Femur (tissue), 1 donor: ENCODE measurements at places on chromosomes 6 and 20.

GRCh38 chr6:66555082-66555481 is 848.1 kb upstream of the EYS start:
- DNase-seq: no peak

GRCh38 chr6:150290429-150290828 is 78.4 kb upstream of the IYD start:
- no peak for DNase-seq

GRCh38 chr6:25659633-25660368 is 7.8 kb downstream of the SCGN start:
- no peak for DNase-seq

GRCh38 chr6:156949376-156949775 is 172.2 kb downstream of the ARID1B start:
- no peak for DNase-seq

DNA sequence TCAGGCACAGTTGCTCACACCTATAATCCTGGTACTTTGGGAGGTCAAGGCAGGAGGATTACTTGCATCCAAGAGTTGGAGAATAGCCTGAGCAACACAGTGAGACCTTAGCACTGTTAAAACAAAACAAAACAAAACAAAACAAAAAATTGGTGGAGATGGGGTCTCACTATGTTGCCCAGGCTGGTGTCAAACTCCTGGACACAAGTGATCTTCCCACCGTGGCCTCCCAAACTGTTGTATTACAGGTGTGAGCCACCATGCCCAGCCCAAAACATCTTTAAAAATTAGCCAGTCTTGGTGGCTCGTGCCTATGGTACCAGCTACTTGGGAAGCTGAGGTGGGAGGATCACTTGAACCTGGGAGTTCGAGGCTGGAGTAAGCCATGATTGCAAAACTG is 120.2 kb downstream of the GMDS start:
- DNase-seq: no peak

DNA sequence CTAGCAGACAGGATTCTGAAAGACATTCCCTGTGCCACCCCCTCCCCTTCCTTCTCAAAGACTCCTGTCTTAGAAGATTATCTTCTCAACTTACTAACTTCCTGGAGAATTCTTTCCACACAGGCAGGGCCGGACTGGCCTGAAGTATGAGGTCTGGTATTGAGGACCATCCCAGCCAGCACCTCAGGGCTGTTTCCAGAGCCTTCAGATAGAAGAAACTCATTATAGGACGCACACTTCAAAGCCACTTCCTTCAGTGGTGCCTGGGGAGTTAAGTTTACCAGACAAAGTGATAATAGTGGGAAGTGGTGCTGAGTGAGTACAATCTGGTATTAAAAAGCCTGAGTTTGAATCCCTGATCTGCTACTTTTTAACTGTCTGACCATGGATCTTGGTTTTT is 15.6 kb downstream of the KCNS1 start:
- DNase-seq: no peak

DNA sequence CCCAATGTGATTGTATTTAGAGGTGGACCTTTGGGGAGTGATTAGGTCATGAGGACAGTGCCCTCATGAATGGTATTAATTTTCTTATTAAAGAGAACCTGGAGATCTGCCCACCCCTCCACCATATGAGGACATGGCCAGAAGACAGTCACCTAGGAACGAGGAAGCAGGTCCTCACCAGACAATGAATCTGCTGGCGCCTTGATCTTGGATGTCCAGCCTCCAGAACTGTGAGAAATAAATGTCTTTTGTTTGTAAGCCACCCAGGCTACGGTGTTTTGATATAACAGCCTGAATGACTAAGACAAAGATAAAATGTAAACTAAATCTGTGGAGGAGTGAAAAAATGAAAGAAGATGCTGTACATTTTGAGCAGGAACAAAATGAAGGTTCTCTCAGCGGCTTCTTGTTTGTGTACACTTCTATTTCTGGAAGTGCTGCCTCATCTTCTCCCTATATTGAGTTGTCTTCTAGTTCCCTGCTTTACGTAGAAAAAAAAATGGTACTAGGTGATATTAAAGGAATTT is 1.5 kb upstream of the IPCEF1 start:
- no peak for DNase-seq

DNA sequence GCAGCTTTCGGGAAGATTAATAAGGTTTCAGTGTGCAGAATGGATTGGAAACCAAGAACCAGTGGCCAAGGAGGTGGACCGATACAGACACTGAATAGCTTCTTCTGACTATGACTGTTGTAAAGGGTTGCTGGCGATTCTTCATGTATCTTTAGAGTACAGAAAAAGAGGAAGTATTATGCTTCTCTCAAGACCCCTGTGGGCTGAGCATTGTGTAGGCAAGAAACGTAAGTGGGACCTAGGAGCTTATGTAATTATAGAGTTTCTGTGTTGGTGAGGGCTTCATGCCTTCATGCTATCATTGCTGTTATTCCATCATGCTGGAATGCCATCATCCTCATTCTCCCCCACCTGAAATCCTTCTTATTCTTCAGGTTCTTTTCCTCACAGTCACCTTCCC is 105.4 kb upstream of the AKIRIN2 start:
- DNase-seq: no peak

GRCh38 chr6:1870932-1871331 is 261.2 kb downstream of the FOXC1 start:
- DNase-seq: no peak

DNA sequence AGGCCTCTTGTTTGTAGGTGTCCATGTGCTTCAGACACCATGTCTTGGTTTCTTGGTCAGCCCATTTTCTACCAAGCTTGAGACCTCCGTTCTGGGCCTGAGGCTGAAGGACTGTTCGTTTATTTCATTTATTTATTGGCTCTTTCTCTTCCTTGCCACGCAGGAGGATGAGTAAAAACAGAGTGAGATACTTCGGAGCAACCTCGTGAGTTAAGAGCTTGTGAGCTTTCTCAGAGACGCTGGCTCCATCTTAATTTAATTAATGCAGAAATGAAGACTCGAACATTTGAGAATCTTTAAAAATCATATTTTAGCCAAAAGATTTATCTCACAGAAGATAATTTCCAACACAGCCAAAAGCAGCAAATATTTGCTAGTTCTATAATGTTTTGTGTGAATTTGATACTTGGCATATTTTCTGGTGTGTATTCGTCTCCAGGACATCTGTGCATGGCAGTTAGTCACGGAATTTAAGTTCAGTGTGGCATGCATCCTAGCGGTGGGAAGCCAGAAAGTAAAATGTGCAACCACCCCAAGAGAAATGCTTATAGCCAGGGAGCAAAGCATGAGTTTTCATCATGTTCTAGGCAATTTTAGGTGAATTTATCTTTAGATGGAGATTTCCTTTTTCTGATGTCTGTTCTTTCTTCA is 76.0 kb downstream of the THBS2 start:
- DNase-seq: no peak

DNA sequence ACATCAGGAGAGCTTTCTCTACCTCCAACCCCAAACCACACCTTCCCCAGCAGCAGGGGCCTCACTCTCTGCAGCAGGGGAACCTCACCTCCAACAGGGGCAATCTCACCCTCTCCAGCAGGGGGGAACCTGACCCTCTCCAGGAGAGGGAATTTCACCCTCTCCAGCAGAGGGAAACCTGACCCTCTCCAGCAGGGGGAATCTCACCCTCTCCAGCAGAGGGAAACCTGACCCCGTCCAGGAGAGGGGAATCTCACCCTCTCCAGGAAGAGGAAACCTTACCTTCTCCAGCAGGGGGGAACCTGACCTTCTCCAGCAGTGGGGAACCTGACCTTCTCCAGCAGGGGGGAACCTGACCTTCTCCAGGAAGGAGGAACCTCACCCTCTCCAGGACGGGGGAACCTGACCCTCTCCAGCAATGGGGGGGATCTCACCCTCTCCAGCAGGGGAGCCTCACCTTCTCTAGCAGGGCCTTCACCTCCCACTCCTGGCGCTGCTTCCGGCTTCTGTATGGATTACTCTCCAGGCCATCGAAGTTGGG is 3.1 kb downstream of the B3GALT4 start:
- DNase-seq: no peak

DNA sequence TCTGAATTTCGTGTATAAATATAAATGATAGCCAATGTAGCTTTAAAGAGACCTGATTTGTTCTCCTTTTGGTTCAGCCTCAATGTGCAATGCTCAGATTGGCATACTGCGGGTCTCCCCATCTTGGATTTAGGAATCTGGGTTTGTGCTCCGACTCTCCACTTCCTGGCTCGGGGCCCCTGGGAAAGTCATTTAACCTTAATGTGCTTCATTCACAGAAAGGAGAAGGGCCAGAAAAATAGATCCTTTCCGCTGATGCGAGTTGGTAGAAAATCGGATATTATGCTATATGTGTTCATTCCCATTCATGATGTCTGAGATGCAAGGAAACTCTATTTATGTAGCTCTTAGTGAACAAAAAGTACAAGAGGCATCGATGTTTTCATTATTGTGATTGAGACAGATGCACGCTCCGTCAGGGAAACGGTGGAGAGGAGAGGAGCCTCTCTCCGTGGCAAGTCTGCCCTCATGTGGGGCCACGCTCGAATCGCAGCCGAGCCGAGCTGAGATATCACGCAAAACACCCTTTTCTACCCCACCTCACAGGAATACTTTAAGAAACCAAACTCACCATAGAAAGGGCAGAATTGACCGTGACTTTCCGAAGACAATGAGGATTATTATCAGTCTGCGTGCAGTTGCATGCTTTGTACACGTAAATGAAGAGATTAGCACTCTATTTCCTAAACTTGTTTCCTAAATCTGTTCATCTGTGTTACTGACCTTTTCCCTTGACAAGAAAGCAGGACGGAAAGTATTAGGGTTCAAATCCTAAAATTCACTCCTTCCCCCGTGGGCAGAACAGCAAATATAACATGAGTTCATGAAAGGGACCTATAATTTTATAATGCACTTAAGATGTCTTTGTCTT is 136.6 kb downstream of the COL9A1 start:
- peak; percentile 51 for DNase-seq

DNA sequence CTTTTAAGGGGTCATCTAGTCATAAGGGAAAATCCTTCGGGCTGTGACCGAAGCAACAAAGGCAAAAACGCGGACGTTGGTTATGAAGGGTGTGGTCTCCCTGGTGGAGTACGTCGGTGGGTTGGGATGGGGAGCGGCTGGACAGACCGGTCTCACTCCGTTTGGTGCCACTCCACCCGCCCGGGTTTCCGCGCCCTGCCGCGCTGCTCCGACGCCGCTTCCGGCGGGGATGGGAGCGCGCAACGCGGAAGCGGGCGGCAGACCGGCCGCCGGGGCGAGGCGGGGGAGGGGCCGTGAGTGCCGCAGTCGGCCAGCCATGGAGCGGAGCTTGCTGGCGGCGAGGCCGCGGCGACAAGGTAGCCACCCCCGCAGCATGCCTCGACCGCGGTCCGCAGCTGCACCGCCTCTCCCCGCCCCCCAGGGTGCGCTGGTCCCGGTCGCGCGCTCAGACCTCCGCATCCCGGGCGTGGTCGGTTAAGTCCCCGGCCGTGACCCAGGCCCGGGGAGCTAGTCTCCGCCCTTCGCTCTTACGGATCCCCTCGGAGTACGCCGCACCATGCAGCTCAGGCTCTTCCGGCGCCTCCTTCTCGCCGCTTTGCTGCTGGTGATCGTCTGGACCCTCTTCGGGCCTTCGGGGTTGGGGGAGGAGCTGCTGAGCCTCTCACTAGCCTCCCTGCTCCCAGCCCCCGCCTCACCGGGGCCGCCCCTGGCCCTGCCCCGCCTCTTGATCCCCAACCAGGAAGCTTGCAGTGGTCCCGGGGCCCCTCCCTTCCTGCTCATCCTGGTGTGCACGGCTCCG is at the start of gene B3GALT4:
B3GALT4 (plus strand) TSS at position 260 of the 799 bp plus-strand sequence; CDS start at position 557, 297 bp downstream.
- peak; percentile 87 for DNase-seq

DNA sequence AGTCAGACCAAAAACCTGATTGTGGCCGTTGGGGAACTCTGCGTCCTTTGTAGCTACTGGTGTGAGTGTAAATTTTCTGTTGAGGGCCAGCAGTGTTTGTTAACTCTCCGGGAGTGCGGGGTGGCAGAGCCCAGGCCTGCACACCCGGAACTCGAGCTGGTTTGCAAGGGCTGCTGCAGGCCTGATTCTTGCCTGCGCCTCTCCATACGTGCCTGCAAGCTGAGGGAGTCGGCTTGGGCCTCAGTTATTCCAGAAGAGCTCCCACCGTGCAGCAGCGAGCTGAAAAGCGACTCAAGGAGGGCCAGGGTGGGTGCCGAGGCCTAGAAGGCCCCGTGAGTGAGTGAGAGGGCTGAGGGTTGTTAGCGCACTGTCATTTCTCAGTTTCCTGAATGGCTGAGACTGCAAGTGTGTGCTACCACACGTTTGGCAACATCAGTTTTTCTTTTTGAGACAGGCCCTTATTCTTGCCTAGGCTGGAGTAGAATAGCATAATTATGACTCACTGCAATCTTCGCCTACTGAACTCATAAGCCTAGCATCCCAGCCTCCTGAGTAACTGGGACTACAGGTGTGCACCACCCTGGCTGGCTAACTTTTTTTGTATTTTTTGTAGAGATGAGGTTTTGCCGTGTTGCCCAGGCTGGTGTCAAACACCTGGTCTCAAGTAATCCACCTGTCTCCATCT is 33.9 kb upstream of the KIF13A start:
- no peak for DNase-seq

GRCh38 chr20:19320005-19320404 is 107.6 kb downstream of the SLC24A3 start:
- no peak for DNase-seq

GRCh38 chr6:146878952-146879340 is 280.2 kb downstream of the ADGB start:
- DNase-seq: no peak

GRCh38 chr6:121330516-121330915 is 3.8 kb downstream of the TBC1D32 start:
- peak; percentile 24 for DNase-seq

GRCh38 chr6:83108378-83108777 is 40.9 kb downstream of the DOP1A start:
- no peak for DNase-seq

GRCh38 chr6:7787731-7788130 is 61.8 kb downstream of the BMP6 start:
- DNase-seq: no peak
